ENCODE measurements at places on chromosomes 7 and 10.

DNA sequence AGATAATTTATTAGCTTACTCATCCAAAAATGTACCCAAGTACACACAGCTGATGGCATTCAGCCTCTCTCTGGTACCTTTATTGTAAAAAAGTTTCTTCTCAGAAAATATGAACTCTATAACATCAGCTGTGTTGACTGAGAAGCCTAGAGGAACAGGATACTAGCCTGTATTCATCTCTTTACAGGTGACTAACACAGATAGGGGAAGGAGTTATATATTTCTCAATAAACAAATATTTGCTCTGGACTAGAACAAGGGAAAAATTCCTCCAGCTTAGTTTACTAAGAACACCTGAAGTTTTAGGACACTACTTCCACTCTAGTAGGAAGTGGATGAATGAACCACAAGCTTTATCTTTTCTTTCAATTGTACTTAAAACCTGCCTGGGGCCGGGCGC lies 67.8 kb downstream of the ZNF248 start:
- DNase-seq = no peak

GRCh38 chr7:80676404-80676803 lies 38.0 kb downstream of the CD36 start:
- no peak for DNase-seq

- no peak for DNase-seq
Measured at GRCh38 chr7:29345590-29345989, 151.0 kb downstream of the CHN2 start.

DNA sequence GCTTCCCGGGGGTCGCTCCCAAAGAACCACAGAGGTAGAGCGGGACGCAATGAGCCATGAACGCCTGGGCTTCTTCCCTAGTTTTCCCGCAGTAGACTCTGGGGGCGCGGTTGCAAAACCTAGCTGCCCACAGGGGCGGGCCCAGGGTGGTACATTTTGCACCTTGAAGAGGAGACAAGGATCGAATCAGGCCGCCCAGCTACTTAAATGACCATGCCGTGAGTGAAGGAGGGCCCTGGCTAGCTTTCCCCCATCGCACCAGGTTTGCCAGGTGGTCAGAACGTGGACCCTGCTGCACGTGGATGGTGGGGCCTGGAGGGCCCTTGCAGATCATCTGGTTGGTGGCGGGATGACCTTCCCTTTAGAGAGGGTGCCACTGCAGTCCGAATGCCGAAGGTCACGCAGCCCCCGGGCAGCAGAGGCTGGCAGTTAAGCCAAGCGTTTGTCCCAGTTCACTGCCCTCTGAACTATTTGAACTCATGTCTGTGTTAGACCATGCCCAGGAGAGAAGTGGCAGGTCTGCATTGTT lies 604 bp upstream of the SHTN1 start:
- no peak for DNase-seq

DNA sequence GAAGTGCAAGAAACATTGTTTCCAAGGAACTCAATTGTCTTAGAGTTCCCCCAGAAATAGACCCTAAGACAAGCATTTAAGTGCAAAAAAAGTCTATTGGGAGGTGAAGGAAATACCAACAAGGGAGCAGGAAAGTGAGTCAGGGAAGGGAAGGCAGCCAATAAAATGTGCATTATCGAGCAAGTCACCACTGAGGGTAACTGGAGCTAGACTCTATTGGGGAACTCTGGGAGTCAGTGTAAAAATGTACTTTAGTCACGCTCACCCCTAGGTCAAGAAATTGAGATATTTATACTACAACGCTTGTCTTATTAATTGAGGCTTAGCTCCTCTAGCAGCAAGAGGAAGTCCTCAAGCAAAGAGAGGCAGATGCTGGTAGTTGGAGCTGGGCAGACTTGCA lies 137.7 kb downstream of the RTKN2 start:
- no peak for DNase-seq

- DNase-seq = no peak
Measured at GRCh38 chr10:28256776-28257175, 46.1 kb downstream of the MPP7 start.

DNA sequence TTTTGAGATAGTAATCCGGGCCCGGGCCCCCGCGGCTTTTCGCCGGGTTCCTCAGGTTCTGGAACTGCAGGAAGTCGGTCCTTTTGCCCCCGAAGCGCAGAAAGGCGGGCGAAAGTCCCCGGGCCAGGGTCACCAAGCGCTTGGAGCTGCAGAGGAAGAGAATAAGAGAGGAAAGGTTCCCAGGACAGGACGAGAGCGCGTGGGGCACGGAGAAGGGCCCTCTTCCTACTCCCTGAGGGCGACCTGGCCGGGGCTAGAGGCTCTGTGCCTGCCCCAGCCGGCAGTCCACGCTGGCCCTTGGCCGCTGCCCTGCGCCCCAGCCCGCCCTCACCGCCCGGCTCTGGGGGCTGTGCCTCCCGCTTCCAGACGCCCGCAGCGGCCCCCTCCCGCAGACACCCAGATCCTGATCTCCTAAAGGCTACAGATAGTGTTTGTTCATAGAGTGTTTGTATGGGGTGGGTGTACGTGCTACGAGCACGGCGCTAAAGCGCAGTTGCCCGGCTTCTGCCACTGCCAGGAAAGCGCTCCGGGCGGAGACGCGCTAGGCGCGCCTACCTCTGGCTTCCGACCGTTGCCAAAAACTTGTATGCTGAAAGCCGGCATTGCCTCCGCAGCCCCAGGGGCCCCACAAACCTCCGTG lies 3.2 kb downstream of the HPSE2 start:
- DNase-seq = no peak

DNA sequence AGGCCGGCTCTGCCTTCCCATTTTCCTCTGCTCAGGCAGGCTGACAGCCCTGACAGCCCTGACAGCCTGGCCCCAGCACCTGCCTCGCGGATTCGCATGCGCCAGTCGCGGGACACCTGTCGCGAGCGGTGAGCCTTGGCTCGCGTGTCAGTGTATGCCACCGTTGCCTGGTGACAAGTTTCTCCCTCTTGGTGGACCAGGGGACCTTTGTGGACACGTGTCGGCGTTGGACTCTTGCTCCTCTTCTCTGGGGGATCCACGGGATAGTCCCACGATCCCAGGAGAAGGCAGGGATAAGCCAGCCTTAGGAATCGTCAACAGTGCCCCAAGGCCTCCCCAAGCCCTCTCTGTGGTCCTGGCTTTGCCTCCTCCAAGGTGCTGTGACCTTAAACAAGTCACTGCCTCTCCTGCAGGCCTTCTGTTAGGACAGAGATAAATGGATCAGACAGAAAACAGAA lies 18.1 kb upstream of the ZNF273 start:
- DNase-seq = no peak

GRCh38 chr10:105288026-105288425 lies 646.9 kb downstream of the SORCS3 start:
- DNase-seq = no peak

DNA sequence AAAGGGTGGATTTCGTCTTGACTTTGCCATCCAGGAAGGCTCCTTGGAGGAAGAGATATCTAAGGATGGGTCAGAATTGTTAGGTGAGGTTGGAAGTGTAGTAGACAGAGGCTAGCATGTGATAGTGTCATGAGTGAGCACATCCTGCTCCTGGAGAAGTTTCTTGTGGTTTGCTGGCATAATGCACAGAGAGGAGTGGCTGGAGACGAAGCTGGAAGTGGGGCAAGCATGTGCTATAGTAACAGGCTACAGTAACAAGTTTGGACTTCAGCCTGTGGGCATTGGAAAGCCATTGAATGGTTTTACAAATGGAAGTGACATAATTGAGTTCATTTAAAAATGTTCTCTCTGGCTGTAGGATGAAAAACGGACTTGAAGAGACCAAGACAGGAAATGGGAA lies 175.6 kb upstream of the VWC2 start:
- no peak for DNase-seq

DNA sequence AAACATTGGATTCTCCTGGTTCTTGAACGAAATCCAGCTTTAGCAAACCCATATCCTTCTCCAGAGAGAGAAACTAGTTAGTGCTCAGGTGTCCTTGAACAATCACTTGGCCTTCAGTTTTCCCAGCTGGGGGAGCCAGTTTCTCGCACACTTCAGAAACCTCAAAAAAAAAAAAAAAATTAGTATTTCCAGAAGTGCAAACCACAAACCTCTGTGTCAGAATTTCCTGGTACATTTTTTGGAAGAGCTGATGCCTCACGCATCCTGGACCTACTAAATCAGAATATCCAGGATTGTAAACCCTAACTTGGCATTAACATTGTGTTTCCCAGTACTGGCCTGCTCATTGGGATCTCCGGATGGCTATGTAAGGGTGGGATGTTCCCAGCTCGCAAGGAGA lies 143.4 kb upstream of the EGR2 start:
- DNase-seq = no peak

- no peak for DNase-seq
Measured at GRCh38 chr10:110992006-110992800, 72.8 kb downstream of the SHOC2 start.

GRCh38 chr10:80487791-80488538 lies 33.9 kb downstream of the TSPAN14 start:
- DNase-seq = no peak

GRCh38 chr10:120684226-120684625 lies 166.9 kb upstream of the WDR11 start:
- no peak for DNase-seq

- DNase-seq = no peak
Measured at GRCh38 chr10:62582804-62583208, 208.6 kb downstream of the ZNF365 start.

DNA sequence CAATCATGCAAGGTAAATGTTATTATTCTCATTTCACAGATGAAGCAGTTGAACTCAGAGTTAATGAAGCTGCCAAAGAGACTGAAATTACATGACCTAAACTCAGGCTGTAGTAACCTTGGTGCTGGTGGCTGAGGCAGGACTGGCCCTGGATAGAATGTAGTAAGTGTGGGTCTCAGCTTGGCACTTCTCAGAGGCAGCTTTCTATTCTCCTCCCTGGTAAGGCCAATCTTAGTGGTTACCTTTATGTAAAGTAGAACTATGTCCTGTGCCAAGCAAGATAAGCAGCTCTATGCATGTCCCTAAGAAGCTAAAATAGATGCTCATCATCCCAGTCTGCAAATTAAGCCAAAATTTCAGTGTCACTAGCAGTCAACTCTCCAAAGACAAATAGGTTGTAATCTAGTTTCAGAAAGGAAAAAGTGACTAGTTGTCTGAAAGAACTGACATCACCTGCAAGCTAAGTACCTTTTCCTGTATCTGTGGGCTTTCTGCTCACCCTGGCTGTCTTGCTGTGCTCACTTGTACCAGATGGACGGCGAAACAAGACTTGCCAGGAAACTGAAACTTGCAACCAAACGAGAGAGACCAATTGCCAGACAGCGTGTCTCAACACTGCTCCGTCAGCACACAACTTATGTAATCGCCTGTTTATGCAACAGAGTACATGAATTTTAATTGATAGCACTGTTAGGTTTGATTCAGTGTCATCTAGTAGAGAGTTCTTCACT lies 43.7 kb downstream of the CH25H start:
- no peak for DNase-seq

DNA sequence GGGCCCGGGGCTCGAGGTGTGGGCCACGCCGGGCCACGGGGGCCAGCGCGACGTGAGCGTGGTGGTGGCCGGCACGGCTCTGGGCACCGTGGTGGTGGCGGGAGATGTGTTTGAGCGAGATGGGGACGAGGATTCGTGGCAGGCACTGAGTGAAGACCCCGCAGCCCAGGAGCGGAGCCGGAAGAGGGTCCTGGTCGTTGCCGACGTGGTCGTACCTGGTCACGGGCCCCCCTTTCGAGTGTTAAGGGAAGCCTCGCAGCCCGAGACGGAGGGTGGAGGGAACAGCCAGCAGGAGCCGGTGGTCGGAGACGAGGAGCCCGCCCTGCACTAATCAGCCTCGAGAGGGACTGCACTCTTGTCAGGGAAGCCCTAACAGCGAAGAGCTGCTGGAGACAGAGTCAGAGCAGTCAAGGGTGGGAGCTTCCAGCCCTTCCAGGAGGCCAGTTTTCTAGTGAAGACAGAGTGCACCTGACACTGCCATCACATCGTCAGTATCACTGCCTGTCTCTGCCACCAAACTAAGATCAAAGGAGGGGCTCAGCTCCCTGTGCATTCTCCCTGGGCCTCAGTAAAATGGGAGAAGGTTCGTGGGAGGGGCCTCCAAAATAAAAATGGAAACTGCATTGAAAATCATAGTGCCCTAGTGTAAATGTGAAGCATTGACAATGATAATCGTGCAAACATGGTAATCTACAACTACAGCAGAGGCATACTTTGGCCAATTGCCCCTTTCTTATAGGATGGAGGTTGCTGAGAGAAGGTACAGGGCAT lies 1.3 kb downstream of the MBLAC1 start:
- DNase-seq = no peak

- DNase-seq = no peak
Measured at GRCh38 chr10:34047389-34047788, 712.9 kb upstream of the NRP1 start.

- no peak for DNase-seq
Measured at GRCh38 chr7:151087245-151088018, 1.2 kb downstream of the AGAP3 start.

- DNase-seq = no peak
Measured at GRCh38 chr10:73998929-73999691, 1.2 kb downstream of the VCL start.

DNA sequence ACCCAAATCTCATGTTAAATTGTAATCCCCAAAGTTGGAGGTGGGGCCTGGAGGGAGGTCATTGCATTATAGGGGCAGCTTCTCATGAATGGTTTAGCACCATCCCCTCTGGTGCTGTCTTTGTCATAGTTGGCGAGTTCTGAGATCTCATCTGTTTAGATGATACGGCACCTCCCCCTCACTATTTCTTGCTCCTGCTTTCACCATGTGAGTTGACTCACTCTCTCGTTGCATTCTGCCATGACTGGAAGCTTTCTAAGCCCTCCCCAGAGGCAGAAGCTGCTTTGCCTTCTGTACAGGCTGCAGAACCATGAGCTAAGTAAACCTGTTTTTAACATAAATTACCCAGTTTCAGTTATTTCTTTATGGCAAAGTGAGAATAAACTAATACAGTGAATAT lies 18.9 kb upstream of the ZNF138 start:
- DNase-seq = no peak

DNA sequence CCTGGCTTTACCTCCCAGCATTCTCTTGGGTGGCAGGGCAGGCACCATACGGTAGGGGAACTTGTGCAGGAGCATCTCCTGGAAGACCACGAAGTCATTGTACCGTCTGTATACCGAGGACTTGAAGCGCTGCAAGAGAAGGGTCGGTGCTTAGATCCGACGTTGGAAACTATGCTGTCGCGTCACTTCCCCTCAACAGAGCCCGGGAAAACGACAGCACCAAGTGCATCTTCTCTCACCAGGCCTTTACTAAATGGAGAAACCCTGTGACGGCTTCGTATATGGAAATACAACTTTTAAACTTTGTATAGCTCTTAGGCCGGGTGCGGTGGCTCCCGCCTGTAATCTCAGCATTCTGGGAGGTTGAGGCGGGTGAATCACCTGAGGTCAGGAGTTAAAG lies 33.1 kb downstream of the NUDT1 start:
- no peak for DNase-seq

DNA sequence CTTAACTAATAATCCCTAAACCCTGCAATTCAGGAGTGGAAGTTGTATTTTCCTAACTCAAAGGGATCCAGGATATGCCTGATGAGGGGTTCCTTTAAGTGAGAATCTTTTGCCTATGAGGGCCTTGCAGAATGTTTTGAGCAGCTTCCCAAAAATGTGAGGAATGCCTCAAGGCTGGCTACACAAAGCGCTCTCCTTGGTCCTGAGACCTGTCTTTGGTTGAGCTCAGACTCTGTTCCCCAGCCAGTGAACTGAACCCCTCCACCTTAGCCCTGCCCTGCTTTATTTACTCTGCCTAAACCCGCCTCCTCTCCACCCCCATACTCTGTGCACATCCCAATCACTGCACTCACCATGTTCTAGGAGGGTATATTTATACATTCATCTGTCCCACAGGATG lies 108.6 kb downstream of the NRCAM start:
- no peak for DNase-seq

- DNase-seq = no peak
Measured at GRCh38 chr7:14850039-14850438, 52.5 kb downstream of the DGKB start.

Data from SK-N-MC (cell line).